ENCODE measurements at places on chromosomes 13 and 19. TPM values are rescaled to one million over a fixed set of nuclear protein-coding genes. Genes with fewer than 3 reads are reported as not detected.

DNA sequence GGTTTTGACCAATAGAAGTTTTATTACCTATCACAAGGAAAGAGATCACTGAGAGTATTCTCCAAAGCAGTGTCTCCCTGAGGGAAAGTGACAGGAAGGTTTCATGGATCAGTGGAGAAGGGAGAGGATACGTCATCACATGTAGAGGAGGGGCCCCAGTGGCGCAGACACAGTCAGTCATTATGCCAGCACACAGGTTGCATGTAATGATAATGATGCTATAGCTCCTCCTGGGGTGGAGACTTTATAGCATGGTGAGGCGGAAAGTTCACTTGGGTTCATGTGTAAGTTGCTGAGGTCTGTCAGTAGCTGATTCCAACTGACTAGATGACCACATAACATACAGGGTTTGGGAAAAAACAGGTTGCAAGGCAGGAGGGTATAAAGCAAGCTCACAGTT, 88.8 kb downstream of the FNDC3A start:
- no peak for DNase-seq

DNA sequence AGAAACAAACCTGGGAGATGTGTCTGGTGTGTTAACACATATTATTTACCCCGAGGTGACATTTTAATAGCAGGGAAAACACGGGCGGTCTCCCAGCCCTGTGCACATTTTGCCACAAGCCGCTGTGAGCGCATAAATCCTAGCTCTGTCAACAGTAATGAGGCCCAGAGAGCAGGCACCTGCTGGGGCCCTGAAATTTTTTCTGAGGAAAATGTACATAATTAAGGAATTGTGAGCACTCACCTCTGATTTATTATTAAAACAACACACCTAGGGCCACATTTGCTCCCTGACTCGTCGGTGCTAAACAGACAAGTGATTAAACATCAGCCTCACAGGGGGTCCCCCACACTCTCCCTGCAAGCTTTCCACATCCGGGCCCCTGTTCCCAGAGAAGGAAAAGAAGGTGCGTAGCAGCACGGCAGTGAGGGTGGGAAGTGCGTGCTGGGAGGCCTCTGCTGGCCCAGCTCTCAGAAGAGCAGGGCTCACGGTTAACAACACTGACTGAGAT, 616.3 kb downstream of the UQCRFS1 start:
- no peak for DNase-seq

GRCh38 chr19:29770648-29771047, 41.1 kb upstream of the CCNE1 start:
- DNase-seq: no peak

Gene P2RY11
- 0.54 TPM for total RNA-seq
